ENCODE measurements at places on chromosomes 2 and 18. TPM values are rescaled to one million over a fixed set of nuclear protein-coding genes. Genes with fewer than 3 reads are reported as not detected.

Gene ANKRD62
- not detected for total RNA-seq

Gene ANKRD30B
- 0.02 TPM for total RNA-seq

Gene OTOS
- not detected for total RNA-seq

Gene IGFBP5
- 0.20 TPM for total RNA-seq

Gene IL36B
- 0.09 TPM for total RNA-seq

Gene EMILIN1
- total RNA-seq, result 0.48 TPM

Gene CASP10
- 2.5 TPM for total RNA-seq

Gene LRRC30
- total RNA-seq, result not detected

Gene PLEKHM3
- 3.2 TPM for total RNA-seq

Gene RAB17
- total RNA-seq, result 0.21 TPM

Gene BOLL
- not detected for total RNA-seq

Gene FAM110C
- 0.09 TPM for total RNA-seq

Gene SLC35F5
- 44.2 TPM for total RNA-seq

Gene REG3A
- not detected for total RNA-seq

Gene MC5R
- not detected for total RNA-seq

Gene WNT10A
- total RNA-seq, result 0.18 TPM

Gene EFR3B
- 14.7 TPM for total RNA-seq

Gene ZNF24
- 11.7 TPM for total RNA-seq

Gene HTRA2
- total RNA-seq, result 45.7 TPM

Gene PSMG2
- total RNA-seq, result 69.6 TPM

Gene NTSR2
- total RNA-seq, result not detected

Gene BMP10
- not detected for total RNA-seq

Gene PFN4
- 1.9 TPM for total RNA-seq

Gene LYPD1
- 21.5 TPM for total RNA-seq

Gene FAM117B
- total RNA-seq, result 1.9 TPM

Gene MAP2
- total RNA-seq, result 0.82 TPM

Gene BUB1
- total RNA-seq, result 50.0 TPM

Gene C2orf72
- total RNA-seq, result 7.9 TPM

Gene LCT
- total RNA-seq, result 0.03 TPM

Gene PRKAG3
- total RNA-seq, result not detected

Gene CAPN10
- total RNA-seq, result 15.9 TPM

Gene SIX3
- total RNA-seq, result 0.58 TPM
